ENCODE measurements at places on chromosomes 13 and 19.

GRCh38 chr19:52987221-52987620 is 24.5 kb upstream of the ZNF816 start:
- DNase-seq: no peak

GRCh38 chr13:58191754-58192153 is 560.2 kb downstream of the PCDH17 start:
- no peak for DNase-seq

DNA sequence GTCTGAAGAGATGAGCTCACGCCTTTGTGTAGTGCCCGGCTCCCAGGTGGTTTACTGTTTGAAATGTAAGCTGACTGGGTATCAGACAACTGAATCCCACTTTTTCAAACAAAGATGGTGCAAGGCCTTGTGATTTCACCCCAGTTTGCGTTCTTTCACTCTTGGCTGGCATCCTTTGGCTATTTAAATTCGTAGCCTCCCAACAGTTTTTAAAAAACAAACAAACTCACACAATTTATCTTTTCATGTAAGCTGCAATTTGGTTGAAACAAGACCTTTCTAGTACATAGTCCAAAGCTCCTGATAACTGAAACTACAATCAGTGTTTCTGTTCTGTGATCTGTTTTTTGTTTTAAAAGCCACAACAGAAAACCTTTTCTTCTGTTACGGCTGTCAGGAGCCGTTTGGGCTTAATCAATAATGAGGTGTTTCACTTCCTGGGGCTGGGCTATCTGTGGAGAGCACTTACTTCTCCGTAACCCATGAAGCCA is 65.1 kb upstream of the NPAS1 start:
- DNase-seq: no peak

DNA sequence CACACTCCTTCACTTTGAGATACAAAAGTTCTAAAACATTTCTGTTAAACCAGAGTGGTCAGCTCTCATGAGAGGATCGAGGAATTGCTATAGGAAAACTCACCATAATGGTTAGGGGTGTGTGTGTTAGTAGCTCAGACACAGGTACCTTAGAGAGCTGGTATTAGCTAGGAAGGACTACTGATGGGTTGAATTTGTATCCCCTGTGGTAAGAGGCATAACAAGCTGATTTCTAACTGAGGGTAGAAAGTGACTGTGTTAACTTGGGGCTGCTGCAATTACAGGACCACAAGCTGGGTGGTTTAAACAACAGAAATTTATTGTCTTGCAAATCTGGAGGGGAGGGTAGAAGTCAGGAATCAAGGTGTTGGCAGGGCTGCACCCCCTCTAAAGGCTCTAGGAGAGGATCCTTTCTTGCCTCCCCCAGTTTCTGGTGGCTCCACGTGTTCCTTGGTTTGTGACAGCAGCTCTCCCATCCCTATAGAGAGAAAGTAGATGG is 17.4 kb downstream of the LEUTX start:
- DNase-seq: no peak

DNA sequence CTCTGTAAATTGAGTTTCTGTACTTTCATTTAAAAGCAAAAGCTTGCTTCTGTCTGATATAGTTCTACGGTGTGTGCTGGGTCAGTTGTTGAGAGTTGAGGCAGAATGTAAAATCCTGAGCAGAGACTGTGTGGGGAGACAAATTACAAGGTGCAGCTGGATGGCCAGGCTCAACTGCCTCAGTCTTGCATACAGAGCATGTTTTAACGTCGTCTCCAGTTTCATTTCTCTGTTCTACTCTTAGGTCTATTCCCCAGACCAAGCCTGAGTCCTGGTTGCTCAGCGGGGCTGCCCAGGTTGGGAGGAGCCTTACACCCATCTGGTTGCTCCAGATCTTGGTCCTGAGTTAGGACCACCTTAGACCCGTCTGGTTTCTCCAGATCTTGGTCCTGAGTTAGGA is 54.4 kb upstream of the MEDAG start:
- DNase-seq: no peak

DNA sequence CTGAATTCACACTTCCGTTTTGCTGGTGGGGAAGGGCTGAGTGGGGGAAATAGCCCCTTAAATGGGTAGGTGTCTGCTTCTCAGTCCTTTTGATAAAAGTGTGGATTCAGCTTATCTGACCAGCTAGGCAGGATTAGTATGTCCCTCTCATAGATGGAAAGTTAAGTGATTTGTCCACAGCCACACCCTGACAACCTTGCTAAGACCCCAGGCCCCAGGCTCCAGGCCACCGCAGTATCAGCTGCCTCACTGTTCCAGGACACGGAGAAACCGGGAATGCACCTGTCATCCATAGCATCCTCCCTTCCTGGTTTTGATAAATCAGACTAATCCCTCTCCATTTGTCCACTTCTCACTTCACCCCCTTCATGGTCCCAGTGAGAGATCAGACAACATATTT is 197.7 kb downstream of the USP12 start:
- DNase-seq: no peak

DNA sequence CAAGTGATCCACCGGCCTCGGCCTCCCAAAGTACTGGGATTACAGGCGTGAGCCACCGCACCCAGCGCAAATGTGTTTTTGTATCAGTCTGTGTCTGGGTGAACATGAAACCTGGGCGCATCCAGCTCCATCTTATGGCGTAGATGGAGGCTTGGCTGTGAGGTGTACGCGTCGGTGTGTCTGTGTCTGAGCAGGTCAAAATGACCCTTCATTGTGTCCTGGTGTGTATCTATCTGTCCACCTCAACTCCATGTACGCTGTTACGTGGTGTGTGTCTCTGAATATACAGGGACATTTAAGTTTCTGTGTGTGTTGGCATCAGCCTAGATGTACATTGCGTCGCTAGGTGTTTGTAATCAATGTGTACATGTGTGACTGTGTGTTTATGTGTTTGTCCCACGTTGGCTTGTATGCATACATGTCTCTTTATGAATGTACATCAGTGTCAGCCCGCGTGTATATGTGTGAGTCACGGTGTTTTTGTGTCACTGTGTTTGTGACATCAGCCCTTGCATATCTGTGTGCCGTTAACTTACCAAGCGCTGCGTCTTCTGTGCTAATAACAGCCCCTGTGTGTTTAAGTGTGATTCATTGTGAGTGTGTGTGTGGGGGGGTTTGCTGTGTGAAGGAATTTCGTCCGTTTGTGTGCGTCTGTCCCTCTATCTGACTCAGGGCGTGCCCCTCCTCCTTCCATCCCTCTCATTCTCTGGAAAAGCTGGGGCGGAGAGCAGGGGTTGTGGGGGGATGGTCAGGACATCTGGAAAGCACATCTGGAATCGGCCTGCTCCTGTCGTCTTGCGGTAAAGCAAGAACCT is 6.4 kb downstream of the AXL start:
- peak; percentile 40 for DNase-seq

- peak; percentile 67 for DNase-seq
These were observed 97.7 kb upstream of the IPO5 start for GRCh38 chr13:97855570-97856303.
